Hypothalamus (tissue), 51 donors: ENCODE measurements at places on chromosomes 11 and 22.

DNA sequence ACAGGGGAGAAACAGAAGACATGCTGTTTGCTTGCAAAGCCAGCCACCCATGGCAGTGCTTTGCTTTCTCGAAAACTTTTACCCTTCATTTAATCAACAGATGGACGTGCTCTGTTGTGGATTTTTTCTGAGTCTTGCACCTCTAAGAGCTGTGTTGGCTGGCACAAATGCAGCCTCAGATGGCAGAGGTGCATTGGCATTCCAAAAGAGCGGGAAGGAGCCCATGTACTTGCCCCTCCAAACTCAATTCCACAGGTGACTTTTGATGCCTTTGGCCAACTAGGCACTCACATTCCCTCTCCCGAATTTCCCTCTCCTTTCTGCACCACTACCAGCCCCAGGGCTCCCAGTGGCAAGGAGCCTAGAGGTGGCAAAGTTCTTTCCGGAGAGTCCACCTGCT is 1.2 kb downstream of the KIRREL3 start:
- no peak for DNase-seq

DNA sequence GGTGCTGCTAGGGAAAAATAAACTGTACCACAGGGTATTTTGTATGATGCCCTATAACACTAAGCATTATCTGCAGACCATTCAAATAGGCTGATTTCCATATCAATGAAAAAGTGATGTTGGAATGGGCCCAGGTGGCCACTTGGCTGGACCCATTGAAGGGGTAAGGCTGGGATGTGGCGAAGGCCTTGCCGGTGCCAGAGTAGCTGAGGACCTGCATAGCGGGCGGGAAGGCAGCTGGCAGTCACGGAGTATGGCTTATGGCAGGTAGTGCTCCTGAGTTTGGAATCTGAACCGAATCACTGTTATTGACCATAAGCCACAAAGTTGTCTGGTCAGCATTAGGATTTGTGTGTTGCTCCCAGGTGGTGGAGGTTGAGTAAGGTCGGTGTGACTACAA is 131.0 kb downstream of the MICAL2 start:
- no peak for DNase-seq

- no peak for DNase-seq
These were observed 59.0 kb upstream of the PDE3B start for GRCh38 chr11:14584595-14584994.

DNA sequence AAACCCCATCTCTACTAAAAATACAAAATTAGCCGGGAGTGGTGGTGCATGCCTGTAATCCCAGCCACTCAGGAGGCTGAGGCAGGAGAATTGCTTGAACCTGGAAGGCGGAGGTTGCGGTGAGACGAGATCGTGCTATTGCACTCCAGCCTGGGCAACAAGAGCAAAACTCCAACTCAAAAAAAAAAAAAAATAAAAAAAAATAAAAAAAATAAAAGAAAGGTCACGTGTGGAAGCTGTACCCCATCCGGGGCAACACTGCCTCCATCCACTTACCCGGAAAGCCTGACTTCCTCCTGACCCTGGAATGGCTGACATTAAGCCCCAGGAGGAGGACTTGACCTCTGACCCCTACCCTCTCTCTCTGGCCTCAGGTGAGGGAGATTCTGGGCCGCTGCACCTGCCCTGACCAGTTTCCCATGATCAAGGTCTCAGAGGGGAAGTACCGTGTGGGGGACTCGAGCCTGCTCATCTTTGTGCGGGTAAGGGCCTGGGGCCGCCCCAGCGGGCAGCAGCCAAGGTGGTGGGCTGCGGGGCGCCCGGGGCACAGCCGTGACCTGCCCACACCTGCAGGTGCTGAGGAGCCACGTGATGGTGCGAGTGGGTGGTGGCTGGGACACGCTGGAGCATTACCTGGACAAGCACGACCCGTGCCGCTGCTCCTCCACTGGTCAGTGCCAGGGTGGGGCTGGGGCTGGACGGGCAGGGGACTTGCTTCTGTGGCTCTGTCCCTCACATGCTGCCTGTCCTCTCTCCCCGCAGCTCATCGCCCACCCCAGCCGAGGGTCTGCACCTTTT is 3.8 kb downstream of the GAS2L1 start:
- DNase-seq, result no peak

DNA sequence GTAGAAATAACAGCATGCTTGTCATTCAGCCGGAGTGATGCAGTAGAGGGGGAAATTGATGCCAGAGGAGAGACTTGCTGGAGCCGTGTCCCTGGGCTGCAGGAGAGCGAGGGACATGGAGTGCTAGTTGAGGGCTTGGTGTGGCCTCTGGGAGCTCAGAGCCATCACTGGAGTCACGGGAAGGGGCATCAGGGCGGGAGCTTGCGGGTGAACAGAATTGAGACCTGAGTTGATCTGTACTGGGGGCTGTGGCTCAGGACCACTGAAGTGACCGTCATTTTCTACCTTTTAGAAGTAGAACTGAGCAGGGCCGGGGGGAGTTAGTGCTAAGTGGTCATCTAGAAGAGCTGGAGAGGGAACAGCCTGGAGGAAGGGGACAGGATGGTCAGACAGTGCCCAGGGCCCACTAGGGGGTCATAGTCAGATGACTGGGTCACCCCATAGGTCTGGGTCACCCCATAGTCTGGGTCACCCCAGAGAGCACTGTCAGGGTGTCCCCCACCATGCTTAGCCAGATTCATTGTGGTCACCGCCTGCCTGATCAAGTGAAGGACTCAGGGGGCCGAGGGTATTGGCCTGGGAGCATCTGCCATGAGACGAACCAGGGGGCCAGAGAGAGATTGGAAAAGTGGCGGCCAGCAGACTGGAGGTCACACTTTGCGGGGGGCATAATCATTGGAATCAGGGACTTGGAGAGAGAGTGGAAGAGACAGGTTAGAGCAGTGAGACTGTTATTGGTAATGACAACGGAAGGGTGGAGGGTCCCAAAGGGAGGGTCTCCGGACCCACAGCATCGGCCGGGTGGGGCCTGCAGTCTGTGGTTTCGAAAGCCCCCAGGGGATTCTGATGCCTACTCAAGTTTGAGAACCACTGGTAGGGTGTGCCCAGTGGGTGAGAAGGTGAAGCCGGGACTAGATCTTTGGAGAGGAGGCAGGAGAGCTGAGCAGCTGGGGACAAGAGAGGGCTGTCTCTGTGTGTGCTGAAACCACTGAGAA is 15.2 kb downstream of the RIBC2 start:
- no peak for DNase-seq

DNA sequence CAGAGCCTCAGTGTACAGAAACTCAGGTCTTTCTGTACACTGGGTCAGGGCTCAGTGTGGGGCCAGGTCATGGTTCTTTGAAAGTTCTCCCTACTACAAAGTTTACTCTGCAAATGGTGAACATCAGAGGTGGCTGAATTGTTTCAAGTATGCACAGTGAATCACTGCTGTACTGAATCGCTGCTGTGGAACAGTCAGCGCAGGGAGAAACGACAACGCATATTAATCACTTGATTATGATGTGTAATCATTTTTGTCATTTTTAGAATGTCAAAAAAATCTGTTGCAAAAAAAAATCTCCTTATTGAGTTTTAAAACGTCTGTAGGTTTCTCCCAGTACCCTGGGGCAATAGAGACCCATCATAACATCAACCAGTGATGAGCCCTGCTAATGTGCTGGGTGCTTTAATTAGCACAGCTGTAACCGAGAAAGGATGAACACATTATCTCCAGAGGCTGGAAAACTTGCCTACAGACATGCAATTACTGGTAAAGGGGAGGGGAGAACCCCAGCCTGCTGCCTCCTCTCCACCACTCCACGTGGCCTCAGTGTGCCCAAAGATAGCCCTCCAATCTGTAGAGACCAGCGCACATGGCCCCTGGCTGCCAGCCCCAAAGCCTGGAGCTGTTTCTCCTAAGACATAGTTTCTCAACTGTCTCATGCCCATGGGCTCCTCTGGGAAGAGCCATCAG is 12.8 kb downstream of the ARRB1 start:
- DNase-seq, result no peak

DNA sequence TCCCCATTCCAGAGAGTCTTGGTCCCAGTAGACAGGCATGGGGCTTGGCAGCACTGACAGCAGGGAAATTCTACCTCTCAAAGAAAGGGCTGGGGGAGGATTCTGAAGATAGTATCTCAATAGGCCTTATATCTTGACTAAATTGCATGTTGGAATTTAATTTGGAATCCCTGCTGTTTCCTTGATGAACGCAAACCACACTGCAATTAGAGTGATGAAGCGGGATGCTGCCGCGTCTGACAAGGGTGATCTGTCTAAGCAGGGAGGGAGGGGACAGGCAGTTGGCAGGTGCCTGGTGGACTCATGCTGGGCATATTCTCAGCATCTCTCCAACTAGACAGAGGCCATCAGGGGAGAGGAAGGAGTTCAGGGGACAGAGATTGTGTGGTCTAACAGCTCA is 48.4 kb downstream of the COMMD9 start:
- DNase-seq, result no peak

DNA sequence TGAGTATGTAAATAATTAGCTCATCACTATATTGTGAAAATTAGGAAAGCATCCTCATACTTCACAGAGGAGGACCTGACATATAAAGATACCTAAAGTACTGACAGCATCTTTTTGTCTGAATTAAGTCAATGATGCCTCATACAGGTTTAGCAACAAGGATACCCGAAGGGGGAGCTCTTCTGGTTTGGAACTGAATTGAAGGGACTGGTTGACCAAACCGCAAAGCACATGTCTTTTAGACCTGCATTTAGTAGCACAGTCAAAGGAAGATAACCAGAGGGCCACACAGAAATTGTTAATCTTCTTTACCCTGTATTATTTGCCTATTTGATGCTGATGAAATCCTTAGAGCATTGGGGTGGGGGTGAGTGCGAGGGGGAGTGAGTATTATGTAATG is 12.9 kb upstream of the WT1 start:
- no peak for DNase-seq

GRCh38 chr22:50544746-50545253 is 899 bp upstream of the KLHDC7B start:
- DNase-seq, result no peak

DNA sequence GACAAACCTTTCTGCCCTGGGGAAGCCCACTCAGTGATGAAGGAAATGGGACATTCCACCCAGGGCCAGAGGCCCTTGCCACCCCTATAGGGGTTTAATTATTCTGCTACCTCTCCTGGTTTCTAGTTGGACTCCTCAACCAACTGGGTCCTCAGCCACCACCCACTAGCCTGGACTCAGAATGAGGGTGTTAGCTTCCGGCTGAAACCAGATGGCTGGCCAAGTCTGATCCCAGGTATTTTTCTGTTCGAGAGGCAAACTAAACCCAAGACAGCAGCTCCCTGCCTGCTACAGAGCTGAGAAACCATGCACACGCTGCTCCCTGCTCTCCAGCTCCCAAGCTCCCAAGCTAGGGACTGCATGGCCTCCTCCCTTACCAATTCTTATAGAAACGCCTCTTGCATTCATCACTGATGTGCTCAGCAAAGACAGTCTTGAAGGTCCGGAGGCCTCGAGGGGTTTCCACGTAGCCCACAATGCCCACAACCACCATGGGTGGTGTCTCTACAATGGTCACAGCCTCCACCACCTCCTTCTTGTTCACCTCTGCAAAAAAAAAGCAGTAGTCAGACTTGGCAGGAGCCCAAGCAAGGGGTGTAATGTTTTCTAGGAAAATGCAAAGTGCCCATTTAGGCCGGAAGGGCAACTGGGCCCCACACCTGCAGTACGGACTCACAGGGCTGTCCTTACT is 2.2 kb downstream of the RPL3 start:
- no peak for DNase-seq

GRCh38 chr22:30612789-30613188 is 5.8 kb downstream of the TCN2 start:
- DNase-seq, result no peak

GRCh38 chr11:116271479-116271878 is 501.3 kb downstream of the BUD13 start:
- no peak for DNase-seq

- DNase-seq, result no peak
These were observed 687 bp downstream of the ZNF202 start for GRCh38 chr11:123740787-123741158.

DNA sequence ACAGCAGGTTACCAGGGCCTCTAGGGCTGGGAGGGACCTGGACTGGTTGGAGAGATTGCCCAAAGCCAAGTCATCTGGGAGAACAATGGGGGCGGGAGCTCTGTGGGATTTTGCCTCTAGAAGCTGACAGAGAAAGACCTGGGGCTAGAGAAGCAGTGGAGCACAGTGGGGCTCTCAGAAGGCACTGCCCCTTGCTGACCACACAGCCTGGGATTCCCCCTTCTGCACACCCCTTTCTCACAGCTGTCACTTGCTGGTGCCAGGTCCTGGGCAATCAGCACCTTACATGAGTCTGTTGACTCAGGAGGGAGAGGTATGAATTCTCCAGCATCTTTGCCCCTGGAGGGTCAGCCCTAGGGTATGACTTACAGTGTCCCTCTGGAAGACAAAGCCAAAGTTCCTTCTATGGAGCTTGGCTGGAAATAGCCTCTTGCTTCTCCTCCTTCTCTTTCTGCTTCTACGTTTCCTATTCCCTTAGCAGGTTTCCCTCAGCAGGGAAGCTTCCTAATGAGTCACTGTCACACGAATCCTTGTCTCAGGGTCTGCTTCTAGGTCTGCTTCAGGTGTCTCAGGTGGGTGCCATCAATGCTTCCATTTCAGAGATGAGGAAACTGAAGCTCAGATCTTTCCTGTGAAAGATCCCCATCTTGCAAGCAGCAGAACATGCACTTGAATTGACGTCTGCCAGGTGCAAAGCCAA is 27.0 kb downstream of the GDPD5 start:
- no peak for DNase-seq

DNA sequence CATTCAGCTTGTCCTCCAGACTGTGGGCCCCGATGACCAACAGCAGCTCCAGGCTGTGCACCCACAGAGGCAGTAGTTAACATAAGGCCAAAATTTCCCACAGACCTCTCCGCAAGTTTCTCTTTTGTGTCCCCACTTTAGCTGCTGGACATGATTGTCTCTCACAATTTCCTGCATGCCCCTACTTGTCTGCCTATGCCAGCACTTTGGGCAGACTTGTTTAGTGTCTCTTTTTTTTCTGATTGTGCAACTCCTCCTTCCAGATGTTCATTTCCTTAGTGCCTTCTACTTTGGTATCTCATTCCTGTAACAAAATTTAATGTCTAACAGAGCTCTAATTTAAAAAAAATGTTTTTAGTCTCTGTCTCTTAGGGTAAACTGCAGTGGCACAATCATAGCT is 23.8 kb upstream of the SCN3B start:
- no peak for DNase-seq

GRCh38 chr11:45141171-45141570 is 5.3 kb upstream of the PRDM11 start:
- no peak for DNase-seq

GRCh38 chr22:41499624-41500280 is 30.8 kb downstream of the ACO2 start:
- no peak for DNase-seq

DNA sequence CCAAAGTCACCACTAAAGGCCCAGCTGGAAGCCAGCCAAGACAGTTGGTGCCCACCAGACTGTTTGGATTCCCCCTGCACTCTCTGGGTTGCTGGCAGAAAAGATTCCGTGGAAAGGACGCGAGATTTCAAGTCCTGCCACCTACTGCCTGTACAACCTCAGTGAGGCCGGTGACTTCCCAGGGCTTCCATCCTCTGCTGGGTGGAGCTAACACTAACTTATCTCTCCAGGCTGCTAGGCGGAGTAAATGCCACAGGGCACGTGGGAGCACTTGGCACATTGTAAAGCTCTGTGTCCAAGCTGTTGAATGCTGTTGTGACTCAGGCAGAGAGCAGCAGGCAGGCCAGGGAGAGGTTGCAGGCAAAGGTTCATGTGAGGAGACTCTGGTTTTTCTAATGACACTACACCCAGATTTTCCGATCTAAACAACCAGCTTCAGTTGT is 50.9 kb upstream of the CDON start:
- no peak for DNase-seq

GRCh38 chr11:104154296-104154695 is 9.7 kb downstream of the PDGFD start:
- no peak for DNase-seq

GRCh38 chr11:132231656-132232347 is 861.4 kb downstream of the NTM start:
- DNase-seq, result no peak
